ENCODE measurements at places on chromosomes 1 and 21.

DNA sequence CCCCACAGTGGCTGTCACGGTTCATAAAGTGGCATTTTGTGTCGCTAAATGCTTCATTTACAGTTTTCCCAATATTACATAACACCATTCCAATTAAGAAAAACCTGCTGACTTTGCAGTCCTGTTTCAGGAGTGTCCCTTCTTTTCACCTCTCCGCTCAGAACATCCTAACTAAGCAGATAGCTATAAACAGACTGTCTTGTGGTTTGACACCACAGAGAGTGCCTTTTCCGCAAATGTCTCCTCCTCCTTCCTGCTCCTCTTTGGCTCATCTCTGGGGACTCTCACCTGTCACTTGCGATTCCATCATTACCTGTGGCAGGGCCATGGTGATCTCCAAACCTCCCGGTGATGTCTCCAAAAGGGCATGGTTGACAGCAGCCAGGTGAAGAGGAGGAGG lies 119.0 kb downstream of the CNIH3 start:
- no peak for DNase-seq

- DNase-seq, result no peak
These were observed 974.6 kb downstream of the TTLL7 start for GRCh38 chr1:83024251-83024767.

GRCh38 chr1:184761969-184762485 lies 7.4 kb upstream of the EDEM3 start:
- DNase-seq, result no peak

DNA sequence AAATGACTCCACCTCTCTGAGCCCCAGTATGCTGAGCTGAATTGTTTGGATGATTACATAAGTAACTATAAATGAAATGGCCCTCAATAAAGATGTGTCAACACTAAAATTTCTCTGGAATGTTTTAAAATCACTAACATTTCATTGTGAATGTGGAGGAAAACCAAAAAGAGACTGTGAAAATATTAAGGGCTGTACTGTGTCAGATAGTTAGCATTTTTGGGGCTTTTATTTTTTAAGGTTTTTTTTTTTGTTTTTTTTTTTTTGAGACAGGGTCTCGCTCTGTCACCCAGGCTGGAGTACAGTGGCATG lies 6.3 kb downstream of the MYOC start:
- DNase-seq, result no peak

- DNase-seq, result no peak
These were observed 149.1 kb upstream of the HP1BP3 start for GRCh38 chr1:20936216-20936615.

DNA sequence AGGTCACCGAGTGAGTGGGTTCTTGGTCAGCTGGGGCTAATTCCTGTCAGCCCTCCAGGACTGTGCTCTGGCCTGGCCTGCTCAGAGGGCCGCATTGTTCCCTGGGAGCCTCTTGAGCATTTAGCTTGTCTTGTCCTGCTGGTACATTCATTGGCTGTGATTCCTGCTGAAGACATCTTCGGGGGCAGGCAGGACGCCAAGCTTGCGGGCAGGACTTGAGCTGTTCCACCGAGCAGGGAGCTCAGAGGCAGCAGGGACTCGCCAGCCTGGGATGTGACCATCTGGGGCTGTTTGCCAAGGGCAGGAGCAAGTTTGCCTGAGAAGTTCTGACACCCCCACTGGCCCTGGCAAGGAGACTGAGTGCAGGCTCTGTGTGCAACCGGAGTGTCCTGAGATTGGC lies 7.0 kb upstream of the SLC26A9 start:
- no peak for DNase-seq

- DNase-seq, result no peak
These were observed 4.8 kb downstream of the KCNA2 start for GRCh38 chr1:110601332-110601731.

DNA sequence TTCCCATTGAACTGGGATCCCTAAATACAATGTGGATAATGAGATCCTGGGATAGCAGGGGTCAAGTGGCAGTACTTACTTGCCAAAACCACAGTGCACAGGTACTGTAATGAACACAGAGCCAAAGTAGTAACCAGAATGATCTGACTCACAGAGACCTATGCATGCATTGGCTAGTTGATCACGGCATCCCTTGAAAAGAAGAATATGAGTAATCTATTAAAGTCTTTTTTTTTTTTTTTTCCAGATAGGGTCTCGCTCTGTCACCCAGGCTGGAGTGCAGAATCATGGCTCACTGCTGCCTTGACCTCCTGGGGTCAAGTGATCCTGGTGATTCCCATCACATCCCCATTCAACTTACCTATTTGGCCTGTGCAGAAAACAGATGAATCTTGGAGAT lies 29.4 kb upstream of the EIF4G3 start:
- no peak for DNase-seq

GRCh38 chr1:869499-870244 lies 54.1 kb upstream of the SAMD11 start:
- peak; percentile 79 for DNase-seq

DNA sequence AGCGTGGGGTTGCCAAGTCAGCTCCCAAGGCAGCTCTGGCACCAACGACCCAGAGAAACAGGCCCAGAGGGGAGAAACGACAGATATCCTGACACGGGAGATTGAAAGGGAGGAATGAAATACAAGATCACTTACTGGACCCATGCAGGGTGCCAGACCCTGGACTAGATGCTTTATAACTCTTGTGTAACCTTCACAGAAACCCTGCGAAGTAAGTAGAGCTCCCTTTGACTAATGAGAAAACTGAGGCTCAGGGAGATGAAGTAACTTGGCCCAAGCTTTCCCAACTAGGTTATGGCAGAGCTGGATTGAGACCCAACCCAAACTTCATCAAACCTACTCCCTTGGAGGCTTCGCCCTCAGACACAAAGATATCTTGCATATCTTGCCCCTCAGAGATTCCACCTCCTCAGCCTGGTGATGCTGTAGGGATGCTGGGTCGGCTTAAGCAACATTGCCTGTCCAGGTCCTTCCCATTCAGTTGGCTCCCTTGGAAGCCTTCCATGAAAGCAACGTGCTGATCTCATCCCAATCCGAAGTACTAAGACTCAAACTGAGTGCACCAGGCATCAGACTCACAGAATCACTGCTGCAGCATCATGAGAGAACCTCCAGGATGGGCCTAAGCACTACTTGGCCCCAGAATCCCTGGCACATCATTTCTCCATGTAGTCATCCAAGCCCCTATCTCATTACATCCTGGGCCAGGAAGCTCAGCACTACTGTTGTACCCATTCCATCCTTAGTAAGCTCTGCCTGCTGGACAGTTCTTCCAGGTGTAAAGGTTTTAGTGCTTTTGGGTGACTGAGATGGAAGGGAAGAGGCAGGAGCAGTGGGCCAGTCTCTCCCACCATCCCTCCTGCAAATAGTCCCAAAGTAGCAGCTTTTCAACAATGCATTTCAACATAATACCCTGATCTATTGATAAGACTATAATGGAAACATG lies 1.1 kb upstream of the IGSF9 start:
- DNase-seq, result peak; percentile 20

All from left colon (tissue), 2 donors.